Astrocyte of the spinal cord (primary cell): ENCODE measurements at places on chromosomes 16 and 17.

GRCh38 chr16:87076950-87077749, 240.0 kb downstream of the C16orf95 start:
- peak; percentile 46 for DNase-seq

DNA sequence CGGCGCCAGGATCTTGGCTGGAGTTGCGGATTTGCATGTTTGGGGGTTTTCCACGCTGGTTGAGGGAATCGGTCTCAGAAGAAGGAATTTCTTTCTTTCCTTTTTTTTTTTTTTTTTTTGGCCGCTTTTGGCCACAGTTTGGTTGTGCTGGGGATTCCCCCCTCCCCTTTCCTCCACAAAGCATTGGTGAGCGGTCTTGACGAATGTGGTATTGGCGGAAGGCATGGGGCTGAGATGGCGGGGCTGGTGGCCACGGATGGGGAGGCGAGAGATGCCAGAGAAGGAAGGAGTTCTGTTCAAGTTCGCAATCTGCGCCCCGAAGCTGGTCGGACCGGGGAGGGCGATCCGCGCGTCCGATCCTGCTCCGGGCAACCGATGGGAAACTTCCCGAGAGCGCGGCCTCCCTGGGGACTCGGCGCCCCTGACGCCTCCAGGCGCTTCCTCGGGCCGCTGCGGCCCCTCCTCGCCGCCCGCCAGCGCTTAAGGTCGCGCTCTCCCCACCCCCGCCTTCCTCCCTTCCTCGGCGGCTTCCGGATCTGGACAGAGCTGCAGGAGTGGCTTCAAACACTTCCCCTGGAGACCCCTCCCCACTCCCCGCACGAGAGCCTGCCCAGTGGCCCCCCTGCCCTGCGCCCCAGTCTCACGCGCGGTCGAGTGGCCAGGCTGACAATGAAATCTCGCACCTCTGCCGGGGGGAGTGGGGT, 43.2 kb downstream of the RAI1 start:
- DNase-seq, result peak; percentile 56

GRCh38 chr17:47698749-47699535, 5.0 kb downstream of the TBKBP1 start:
- DNase-seq, result peak; percentile 42

DNA sequence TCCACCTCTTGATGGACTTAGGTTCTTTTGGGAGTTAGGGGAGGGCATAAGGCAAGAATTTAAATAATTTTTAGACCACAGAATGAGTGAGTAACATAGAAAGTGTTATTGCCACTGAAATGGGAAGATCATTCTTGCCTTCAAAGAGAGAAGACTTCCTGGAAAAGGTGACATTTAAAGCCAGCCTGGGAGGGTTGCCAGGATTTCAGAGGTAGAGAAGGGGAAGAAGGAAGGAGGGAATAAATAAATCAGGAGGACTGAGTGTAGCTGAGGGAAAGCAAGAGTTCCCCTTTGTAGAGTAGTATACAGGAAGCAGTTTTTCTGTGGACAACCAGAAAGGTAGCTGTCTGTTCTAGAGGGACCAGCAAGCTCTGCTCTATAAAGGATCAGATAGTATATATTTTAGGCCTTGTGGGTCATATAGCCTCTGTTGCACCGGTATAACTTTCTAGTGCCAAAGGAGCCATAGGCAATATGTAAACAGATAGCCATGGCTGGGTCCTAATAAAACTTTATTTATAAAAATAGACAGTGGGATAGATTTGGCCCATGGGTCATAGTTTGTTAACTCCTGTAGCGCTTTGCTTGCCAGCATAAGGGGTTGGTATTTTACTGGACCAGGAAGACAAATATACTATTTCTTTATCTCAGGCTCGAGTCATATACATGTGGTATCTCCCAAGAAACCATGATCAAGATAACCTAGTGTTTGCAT, 147.2 kb upstream of the CACNG5 start:
- DNase-seq, result no peak

- no peak for DNase-seq
Observed at GRCh38 chr16:700684-701584, 4.7 kb downstream of the FBXL16 start.

- DNase-seq, result no peak
Observed at GRCh38 chr17:6943406-6943805, 52.4 kb upstream of the ALOX12 start.

DNA sequence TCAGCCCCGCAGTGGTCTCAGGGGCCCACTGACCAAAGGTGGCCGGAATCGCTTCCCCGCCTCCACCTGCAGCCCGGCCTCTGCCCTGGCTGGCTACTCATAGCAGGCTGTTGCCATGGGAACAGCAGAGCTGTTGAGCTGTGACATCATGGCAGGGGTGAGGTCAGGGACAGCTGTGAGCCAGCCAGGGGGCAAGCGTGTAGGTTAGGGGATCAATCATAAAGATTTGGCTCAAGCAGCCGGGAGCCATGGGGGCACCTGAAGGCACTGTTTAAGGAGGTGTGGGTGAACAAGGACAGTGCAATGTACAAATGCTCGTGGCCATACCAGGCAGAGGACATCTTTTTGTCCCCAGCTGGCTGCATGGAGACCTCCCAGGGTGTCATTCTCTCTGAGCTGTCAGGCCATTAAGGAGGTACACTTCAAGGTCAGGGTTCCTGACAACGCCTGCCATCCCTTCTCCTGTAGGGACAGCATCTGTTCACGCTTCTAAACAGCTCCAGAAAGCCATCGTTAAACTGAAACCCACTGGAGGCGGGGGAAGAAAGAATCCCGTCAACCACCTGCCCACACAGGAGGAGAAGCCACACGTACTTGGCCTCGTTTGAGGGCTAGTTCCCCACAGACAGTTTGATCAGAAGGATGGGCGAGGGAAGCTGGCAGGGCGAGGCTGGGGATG, at the start of gene CEP295NL:
Gene CEP295NL, minus strand, starts transcription at position 101 of the 679 bp plus-strand sequence. CDS start 1,373 bp downstream, outside the sequence.
- peak; percentile 46 for DNase-seq

GRCh38 chr16:86965840-86966550, 351.2 kb downstream of the C16orf95 start:
- DNase-seq, result no peak

- DNase-seq, result no peak
Observed at GRCh38 chr17:7893187-7893880, 4.7 kb downstream of the CHD3 start.

DNA sequence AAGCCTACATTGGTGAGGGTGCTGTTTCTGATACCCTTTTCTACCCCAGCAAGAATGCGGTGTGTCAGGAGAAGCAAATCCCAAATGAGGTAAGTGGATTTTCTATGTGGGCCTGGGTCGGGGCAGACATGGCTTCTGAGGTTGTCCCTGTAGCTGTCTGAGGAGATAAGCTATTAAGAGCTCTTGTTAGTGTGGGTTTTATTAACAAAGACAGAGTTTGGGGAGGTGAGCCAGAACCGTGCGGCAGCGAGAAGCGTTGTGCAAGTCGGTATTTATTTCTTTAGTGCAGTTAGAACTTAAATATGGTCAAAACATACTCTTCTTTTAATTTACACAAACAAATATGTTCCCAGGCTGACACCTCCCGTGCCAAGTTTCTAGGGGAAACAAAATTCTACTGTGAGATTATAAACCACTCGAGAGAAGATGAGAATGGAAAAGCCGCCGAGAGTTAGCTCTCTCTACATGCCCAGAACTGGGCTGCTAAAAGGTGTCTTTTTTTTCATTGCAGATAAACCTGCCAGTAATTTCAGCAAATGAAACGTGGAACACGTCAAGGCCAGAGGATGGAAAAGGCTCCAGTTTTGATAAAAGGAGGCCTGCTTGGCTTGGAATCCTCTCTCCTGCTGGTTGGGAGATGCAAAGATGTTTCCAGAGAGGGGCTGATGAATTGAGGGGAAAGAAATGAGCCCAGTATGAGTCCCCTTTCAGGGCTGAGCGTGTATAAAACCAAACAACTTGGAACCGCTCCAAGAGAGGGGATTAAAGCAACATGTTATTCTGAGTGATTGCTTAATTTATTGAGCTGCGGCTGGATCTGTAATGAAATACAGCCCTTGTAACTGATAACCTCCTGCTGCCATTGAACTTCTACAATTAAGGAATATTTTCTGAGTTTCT, 254.6 kb downstream of the MRTFB start:
- no peak for DNase-seq

DNA sequence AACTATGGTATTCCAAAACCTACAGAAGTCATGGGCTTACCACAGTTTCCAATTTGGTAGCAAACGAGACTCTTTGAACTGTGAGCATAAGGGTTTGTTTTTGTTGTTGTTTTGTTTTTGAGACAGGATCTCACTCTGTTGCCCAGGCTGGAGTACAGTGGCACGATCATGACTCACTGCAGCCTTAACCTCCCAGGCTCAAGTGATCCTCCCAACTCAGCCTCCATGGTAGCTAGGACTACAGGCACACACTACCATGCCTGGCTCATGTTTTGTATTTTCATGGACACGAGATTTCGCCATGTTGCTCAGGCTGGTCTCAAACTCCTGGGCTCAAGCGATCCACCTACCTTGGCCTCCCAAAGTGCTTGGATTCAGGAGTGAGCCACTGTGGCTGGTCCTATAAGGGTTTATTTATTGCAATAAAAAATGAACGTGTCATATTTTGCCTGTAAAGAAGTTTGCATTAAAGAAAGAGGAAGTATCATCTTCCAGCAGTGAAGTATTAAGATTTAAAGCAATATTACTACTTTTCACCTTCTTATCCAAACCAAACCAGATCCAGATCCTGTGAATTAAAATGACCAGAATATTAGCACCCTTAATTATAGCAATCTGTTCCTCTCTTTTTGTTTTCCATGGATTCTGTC, 37.2 kb downstream of the KCNJ2 start:
- no peak for DNase-seq

DNA sequence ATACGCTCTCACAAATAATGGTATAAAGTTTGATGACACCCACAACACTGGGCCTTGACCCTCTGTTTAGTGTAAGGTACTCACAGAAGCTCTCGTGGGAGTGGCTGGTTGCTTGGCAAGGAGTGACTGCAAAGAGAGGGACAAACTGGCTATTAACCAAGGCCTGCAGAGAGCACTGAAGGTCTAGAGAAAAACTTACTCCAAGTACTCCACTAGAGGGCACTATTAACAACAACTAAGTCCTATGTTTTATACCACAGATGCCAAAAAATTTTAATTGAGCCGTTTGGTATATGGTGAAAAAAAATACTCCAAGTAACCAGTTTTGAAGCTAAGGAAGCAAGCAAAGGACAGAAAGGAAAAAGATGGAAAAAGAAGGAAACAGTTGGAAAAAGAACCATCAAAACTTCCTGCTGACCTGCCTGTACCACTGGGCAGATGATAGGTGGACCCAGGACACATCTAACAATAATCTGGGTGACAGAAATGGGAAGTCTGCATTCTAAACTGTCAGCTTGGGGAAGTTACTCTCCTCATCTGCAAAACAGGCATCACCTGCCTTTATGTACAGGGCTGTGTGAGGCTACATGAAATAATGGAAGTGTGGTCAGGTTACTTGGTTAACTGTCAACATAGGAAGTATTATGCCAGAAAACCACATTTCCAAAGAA, 23.2 kb downstream of the DYNC1LI2 start:
- peak; percentile 73 for DNase-seq

GRCh38 chr16:66224626-66225025, 141.9 kb upstream of the CDH5 start:
- no peak for DNase-seq

DNA sequence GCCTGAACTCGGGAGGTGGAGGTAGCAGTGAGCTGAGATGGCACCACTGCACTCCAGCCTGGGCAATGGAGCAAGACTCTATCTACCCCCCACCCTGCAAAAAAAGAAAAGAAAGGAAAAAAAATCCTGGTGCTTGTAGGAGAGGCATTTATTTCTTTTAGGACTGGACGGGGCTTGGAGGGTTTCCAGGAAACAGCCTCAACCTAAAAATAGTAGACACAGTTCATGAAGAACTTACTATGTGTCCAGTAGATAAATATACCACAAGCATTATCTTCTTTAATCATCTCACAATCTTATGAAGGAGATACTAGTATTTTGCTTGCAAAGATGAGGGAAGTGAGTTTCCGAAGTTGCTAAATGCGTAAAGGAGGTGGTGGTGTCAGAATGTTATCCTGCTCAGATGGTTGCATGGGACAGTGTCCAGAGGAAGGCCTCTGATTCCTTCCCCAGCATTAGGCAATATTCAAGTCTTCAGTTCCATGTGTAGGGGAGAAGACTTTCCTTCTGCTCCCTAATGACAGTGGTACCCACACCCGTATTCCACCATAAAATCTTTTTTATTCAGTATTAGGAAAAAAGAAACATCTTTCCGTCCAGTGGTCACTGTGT, 263.2 kb downstream of the WWOX start:
- DNase-seq, result no peak

DNA sequence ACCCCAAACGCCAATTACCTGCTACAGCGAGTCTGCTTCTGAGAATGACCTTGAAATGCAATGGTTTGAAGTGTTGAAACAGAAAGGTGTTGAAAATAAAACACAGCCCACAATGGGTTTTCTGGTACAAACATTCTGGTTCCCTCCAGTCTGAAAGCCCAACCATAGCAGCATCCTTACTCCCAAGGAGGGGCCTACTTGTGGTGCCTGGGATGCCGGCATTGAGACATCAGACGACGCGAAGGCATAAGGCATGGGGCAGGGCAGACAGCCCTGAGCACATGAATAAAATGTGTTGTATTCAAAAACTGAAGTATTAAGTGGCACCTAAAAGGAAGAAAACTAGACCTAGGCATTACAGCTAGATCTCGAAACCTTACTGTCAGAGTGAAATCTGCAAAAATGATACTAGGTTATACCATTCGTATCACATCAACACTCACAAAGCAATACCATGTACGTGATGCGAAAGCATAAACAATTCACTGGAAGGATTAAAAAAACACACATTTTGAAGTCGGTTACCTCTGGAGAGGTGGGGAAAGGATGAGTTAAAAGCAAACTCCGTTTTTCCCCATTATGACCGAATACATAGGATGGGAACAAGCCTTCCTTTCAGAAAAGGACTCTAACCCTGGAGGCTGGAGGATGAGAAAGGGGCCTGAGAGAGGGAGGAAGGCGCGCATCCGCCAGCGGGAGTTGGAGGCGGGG, 702 bp downstream of the NUDT21 start:
- DNase-seq, result no peak

DNA sequence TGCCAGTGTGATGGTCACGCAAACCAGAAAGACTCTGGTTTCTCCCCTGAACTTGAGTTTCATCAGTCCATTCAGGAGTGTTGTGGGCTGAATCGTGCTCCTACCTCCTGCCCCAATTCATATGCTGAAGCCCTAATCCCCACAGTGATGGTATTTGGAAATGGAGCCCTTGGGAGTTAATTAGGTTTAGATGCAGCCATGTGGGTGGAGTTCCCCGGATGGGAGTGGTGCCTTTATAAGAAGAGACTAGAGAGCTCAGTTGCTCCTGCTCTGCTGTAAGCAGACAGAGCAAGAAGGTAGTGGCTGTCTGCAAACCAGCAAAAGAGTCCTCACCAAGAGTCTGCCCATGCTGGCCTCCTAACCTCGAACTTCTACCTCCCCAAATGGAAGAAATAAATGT, 160.3 kb upstream of the DYNLRB2 start:
- no peak for DNase-seq
